ENCODE measurements at places on chromosomes 11 and 22.

DNA sequence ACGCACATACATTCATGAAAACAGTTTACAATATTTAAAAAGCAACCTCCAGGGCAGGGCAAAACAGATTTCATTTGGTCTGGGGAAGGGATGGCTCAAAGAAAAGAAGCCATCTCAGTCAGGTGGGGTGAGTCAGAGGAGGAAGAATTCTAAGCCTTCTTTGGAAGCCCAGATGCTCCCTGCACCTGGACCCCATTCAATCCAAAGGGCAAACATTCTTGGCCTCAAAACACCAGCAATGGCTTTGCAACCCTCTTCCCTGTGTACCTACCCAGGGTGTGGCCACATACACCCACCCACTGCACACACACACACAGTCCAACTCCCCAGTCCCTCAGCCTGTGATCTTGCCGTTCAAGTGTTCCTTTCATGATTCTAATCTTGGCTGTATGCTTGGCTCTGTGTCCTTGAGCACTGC is 2.0 kb downstream of the KCNE3 start:
- DNase-seq = no peak

DNA sequence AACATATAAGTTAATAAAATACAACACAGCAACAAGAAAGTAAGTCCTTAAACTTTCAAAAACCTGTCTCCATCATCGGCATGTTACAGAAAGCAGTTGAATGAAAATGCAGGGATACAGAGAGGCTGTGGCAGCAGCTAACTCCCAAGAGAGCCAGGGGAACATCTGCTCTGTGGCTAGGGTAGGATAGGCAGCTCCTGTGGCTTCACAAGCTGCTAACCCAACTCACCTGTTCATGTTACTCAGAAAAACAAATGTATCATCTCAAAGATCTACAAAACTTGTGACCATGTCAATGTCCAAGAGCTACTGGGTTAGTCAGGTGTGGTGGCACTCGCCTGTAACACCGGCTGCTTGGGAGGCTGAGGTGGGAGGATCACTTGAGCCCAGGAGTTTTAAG is 15.2 kb upstream of the PLAAT3 start:
- no peak for DNase-seq

DNA sequence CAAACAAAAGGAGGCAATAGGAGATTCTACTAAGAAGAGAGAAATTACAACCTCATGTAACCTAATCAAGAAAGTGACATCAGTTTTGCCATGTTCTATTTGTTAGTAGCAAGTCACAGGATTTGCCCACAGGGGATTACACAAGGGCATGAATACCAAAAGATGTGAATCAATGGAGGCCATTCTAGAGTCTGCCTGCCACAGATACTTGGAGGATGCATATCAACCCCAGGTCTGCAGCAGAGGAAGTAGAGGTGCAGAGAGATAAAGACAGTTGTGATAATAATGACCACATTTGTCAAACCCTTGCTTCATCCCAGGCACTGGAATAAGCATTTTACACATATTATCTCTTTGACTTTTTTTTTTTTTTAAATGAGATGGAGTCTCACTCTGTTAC is 2.4 kb upstream of the ASCC2 start:
- no peak for DNase-seq

DNA sequence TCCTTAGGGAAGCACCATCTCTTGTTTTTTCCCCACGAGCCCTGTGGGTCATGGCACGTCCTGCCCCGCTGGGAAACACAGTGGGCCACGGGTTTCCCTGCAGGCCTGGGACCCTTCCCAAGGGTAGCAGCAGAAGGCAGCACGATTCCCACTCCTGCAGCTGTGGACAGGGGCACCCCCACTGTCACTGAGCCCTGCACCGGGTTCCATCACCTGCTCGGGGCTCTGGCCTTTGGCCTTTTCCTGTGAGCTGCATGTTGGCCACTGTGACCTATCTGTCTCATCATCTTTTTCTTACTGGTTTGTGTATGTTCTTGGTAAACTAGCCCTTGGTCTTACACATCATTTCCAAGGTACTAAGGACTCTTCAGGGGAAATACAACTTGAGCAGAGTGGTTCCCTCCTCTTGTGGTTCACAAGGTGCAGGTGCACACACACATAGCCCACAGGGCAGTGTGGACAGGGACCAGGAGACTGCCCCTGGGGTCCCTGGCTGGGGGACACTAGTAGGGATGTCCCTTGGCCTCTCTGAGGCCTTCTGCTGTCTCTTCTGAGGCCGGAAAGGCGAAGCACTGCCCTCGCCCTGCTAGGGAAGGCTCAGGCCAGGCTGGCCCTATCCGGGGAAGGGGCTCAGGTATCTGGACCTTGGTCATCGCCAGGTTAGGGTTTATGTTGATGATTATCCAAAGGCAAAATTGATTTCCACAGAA is 19.0 kb upstream of the TXNRD2 start:
- DNase-seq = no peak

GRCh38 chr22:50148991-50149721 is 21.4 kb upstream of the PANX2 start:
- peak; percentile 83 for DNase-seq
